WTC11 (cell line): ENCODE measurements at places on chromosomes 11 and 22.

DNA sequence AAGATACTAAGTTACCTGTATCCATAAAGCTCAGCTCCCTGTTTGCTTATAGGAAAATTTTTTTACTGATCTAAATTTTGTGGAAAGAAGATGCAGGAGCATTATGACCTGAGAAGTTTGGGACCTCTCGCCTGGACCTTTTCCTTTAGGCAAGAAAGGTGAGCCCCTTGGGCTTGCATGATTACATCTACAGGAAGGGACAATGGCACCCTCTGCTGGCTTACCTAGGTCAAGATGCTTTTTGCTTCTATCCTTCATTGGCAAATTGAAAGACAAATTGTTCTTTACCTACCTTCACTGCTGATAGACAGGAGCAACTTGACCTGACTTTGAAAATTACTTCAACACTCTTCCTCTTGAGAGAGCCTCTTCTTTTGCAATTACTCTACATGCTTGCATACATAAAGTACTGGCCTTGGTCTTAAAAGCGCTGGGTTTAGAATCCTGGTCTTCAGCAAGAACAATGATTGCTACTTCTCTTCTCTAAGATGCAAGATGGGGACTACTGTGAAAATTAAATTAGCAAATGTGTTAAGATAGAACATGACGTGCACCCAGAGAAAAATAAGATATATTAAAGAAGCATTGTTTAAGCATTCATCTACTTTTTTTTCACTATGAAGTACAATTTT, 147.2 kb downstream of the TRPC6 start:
- peak; percentile 74 for DNase-seq

DNA sequence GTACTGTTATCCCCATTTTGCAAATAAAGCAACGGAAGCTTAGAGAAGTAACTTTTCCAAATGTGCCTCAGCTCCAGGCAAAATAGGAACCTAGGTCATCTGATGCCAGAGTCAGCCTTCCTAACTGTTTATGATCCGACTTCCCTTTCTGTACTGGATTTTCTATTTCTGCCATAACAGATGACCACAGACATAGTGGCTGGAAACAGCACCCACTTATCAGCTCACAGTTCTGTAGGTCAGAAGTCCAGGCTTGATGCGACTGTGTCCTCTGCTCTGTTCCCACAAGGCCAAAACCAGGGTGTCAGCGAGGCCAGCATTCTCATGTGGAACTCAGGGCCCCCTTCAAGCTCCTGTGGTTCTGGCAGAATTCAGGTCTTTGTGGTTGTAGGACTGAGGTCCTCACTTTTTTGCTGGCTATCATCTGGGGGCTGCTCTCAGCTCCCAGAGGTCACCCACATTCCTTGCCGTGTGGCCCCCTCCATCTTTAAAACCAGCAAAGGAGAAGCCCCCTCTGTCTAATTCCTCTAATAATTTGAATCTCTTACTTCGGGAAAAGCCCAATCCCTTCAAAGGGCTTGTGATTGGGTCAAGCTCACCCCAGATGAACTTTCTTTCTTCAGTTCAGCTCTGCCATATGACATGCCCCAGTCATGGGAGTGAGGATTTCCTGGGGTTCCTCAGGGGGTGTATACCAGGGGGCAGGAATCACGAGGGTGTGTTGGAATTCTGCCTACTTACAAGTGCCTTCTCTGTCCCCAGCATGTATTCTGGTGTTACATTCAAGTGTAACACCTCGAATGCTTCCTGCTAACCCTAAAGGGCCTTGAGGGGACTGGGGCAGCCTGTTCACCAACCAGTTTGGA, 15.3 kb downstream of the KCNJ5 start:
- no peak for DNase-seq

DNA sequence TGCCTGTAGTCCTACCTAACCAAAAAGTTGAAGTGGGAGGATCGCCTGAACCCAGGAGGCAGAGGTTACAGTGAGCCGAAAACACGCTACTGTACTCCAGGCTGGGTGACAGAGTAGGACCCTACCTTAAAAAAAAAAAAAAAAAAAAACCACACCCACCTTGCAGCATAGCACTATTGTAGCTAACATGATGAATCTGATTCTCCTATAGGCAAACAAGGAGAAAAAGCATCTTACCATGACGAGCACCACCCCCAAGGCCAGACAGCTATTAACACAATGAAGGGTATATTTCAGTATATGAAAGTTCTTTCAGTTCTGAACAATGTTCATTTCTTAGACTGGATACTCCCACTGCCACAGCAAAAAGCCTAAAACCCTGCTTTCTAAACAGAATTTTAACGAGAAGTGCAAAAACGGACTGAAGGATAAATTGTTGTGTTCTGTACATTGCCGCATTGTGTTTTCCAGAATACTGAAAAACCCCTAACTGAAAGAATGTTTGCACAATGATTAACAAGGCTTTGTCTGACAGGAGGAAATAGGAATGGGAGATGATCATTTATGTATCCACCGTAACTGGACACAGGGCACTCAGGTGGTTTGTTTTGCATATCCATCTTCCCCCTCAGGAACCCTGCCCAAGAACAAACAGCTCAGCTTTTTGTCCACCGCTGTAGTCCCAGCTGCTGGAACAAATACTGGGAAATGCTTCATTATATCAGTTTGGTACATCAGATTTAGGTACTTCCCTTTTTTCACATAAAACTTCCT, 8.9 kb downstream of the PISD start:
- no peak for DNase-seq

GRCh38 chr22:49965091-49966040, 4.8 kb downstream of the PIM3 start:
- DNase-seq, result peak; percentile 11

DNA sequence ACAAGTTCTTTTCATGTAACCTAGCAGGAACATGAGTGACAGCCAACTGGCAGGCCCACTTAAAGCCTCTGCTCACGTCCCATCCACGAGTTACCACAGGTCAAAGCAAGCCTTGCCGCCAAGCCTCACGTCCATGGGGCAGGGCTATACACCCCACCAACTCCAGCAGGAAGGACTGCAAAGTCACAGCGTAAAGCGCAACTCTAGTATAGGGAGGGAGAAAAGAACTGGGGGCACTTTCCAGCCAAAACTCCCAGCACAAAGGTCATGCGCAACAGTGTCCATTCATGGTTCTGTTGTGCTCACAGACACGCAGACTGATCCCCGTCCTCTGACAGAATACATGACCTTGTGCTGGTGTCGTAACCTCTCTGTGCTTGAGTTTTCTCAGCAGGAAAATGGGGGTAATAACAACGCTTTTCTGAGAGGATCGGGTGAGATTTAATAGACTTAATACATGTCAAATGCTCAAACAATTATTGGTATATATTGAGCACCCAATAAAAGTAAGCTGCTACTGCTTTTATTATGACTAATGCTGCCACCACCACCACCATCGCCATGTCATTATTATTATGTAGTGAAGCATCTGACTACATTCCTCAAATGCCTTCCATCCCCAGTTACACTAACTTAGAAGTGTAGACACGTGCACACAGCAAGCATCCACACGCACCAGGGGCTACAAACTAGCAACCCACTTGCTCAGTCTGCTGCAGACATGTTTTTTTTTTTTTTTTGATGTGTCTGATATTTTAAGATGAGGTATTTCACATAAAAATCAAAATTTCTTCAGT, 104.4 kb upstream of the PARVA start:
- no peak for DNase-seq

- DNase-seq, result no peak
Measured at GRCh38 chr11:44615913-44616791, 50.7 kb downstream of the CD82 start.

GRCh38 chr11:94948070-94948617, 25.2 kb downstream of the CWC15 start:
- DNase-seq, result no peak

DNA sequence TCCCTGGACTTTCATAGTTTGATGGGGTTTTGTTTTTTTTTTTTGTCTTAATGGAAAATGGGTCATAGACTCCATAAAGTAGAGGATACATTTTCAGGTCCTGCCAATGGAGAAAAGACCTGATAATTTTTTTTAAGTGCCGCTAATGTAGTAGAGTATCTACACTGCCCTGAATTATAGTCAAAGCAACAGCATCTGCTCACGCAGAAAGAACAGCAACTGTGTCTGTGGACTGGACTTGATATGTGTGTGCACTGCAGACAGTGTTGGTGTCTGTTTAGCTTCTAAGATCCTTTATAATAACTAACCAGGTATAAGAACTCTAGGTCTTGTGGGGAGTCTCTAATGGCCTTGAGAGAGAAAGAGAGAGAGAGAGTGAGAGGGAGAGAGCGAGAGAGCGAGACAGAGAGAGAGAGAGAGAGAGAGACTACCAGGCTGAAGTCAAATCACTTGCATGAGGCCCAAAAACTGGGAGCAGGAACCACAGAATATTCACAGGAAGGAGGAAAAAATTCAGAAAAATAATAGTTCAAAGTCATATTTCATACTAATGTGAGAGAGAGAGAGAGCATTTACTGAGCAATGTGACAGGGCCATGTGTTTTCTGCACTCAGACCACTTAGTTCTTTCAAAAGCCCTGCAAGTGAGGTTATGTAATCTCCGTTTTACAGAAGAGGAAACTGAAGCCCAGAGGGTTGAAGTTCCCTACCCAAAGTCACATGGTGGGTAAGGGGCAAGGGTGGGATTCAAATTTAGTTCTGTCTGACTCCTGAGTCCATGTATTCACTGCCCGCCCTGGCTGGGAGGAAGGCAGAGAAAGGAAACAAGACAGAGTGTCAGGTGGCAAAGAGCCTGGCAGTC, 8.6 kb upstream of the MIAT start:
- DNase-seq, result no peak

DNA sequence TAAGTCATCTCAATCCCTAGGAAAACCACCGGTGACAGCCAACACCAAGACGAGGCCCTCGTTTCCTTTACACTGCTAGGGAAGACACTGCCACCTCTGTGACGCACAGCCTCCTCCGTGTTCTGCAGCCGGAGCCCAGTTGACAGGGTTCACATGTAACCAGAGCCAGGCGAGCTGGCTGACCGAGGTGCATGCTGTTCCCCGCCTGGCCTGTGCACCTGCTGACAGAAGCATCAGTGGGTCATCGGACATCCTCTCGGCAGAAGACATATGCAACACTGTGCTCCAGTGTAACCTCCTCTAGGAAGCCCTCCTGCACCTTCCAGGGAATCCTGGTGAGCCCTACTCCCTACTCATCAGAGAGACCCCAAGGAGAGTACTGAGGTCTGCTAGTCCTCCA, 114.2 kb upstream of the TP53AIP1 start:
- DNase-seq, result no peak

DNA sequence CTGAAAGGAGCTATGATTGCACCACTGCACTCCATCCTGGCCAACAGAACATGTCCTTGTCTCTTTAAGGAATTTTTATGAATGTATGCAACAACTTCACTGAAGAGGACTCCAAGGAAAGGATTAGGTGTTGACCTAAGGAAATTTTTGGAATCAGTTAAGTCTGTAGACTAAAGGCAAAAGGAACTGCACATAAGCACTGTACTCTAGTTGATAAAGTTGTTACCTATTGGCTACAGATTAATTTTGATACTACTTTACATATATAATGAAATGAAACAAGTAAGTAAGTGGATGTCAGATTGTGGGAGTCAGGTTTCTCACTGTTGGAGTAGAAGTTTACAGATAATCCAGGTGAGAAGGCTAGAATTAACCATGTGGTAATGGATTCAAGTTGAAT, 36.5 kb downstream of the TUG1 start:
- DNase-seq, result no peak

GRCh38 chr22:31222736-31223135, 10.6 kb downstream of the LIMK2 start:
- no peak for DNase-seq

GRCh38 chr11:86938900-86939880, 16.0 kb downstream of the FZD4 start:
- no peak for DNase-seq

DNA sequence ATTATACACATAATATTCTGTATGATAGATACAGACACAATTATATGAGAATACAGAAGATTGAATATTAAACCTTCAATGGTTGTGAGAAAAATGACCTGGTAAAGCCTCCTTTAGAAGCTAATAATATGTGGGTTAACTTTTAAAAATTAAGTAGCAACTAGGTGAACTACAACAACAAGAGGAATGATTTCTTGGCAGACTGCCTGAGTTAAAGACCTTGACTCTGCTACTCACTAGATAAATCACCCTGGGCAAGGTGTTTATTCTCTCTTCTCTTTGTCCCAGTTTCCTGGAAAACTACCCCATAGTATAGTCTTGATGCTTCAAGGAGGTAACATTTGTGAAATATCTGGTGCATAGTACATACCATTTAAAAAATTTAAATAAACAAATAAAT, 519.6 kb upstream of the TENM4 start:
- DNase-seq, result no peak

DNA sequence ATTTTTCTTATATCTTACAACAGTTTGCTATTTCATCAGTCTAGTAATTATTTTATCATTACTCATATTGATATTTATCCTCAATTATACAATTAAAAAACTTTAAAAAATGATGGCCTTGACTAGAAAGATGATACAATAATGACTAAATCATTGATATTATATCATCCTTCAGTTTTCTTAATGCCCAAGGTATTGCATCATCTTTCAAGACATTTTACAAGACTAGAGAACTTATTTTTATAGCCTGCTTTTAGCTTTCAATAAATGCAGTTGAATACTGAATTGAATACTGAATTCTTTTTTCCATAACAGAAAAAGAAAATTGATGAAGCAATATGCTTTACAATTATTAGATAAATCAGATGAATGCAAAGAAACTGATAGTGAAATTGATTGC, 886.5 kb upstream of the LRRC4C start:
- no peak for DNase-seq

DNA sequence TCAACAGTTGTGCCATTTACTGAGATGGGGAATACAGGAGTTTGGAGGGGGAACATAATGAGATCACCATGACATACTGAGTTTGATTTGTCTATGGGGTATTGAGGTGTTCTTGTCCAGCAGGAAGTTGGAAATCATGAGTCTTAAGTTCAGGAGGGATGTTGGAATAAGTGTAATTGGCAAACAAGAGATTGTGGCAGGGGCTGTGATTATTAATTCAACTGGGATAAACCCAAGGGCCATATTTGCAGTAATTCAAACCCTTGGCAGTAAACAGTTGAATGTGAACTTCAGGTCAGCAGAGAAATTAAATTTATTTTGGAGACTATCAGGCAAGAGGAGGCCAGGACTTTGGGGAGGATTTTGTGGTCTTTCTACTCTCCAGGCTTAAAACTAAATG, 33.4 kb downstream of the ADM start:
- no peak for DNase-seq

GRCh38 chr11:9625728-9626127, 38.1 kb upstream of the SWAP70 start:
- DNase-seq, result no peak

DNA sequence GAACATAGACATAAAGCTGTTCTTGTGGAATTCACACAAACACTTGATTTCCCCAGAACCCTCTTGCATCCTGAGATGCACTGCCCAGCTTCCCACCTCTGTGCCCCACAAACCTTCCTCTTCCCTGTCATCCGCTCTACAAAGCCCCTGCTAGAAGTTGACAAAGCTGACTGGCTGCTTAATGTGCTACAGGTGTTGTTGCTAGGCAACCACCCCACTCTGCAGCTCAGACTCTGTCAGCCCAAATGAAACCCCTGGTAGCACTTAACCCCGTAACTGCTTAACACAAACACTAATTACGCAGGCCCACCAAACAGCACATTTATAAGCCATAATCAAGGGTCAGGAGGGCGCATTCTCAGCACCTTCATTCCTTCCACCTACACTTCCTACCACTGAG, 172.0 kb upstream of the CADM1 start:
- DNase-seq, result no peak
